ENCODE measurements at places on chromosomes 11 and 22.

DNA sequence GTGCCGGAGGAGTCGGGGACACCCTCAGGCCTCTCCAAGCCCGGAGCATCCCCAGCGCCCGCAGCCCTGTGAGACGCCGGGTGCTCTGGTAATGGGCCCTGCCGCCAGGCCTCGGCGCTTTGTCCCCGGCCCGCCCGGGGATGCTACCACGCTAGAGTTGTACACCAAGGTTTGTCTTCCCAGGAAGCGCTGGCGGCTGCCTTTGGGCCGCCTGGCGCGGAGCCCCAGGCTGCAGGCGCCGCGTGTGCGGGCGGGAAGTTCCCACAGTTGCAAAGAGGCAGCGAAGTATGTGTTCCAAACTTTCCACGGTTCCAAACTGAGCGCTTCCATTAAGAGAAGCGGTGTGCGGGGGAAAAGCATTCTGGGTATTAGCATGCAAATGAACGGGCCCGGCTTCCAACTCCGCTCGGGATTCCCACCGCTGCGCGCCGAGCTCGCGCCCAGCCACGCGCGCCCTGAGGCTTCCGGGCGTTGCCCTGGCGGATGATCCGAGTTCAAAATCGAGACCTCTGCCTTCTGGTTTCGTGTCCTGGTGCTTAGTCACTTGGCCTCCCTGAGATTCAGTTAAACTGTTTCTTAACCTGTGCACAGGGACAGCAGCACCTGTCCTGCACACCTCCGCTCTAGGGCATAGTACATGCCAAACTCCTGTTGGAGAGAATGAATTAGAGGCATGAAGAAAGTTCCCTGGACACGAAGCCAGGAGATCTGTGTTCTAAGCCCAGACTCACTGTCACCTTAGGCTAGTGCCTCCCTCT is 1.3 kb upstream of the PATZ1 start:
- peak; percentile 29 for DNase-seq

- DNase-seq, result no peak
These were observed 23.1 kb downstream of the VSTM5 start for GRCh38 chr11:93827363-93827762.

GRCh38 chr22:18060646-18061620 is 16.9 kb upstream of the PEX26 start:
- DNase-seq, result no peak

DNA sequence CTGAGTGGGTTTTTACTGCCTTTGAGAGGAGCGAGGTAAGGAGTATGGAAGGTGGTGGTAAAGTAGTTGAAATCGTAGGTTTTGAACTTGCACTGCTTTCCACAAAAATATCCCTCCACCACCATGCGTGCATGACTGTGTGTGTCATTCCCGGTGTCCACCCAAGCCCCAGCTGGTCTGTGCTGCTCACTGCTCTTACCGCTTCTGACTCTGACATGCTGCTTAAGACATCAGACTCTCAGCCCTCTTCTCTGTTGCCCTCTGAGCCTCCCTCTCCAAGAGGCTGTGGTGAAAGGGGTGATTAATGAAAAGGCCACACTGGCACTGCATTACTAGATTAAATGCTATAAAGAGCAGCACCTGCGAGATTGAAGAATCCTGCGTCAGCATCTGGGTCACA is 128.7 kb downstream of the SPATA19 start:
- DNase-seq, result no peak

GRCh38 chr11:94020777-94021481 is at the start of gene HEPHL1:
TSS of gene HEPHL1 (plus strand) at chr11:94021354. CDS start at chr11:94021369, 15 bp downstream.
- DNase-seq, result no peak

All from GF-D8 (cell line).